ENCODE measurements at places on chromosomes 7 and 10.
A peak's percentile ranks its signal among the peaks of the same experiment; 100 is the strongest.

DNA sequence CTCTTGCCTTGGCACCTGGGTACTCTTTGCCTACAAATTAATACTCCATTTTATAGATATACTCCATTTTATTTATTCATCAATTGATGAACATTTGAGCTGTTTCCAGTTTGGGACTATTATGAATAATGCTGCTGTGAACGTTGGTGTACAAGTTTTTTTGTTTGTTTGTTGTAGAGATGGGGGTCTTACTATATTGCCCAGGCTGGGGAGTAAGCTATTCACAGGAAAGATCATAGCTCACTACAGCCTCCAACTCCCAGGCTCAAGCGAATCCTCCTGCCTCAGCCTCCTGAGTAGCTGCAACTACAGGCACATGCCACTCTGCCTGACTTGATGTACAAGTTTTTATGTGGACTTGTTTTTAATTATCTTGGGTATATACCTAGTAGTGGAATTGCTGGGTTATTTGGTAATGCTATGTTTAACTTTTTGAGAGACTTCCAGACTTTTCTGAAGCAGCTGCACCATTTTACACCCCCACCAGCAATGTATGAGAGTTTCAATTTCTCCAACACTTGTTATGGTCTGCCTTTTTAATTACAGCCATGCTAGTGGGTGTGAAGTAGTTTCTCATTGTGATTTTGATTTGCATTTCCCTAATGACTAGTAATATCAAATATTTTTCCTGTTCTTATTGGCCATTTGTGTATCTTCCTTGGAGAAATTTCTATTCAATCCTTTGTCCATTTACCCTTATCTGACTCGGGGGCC is 15.9 kb downstream of the WBP1L start:
- no peak for DNase-seq

DNA sequence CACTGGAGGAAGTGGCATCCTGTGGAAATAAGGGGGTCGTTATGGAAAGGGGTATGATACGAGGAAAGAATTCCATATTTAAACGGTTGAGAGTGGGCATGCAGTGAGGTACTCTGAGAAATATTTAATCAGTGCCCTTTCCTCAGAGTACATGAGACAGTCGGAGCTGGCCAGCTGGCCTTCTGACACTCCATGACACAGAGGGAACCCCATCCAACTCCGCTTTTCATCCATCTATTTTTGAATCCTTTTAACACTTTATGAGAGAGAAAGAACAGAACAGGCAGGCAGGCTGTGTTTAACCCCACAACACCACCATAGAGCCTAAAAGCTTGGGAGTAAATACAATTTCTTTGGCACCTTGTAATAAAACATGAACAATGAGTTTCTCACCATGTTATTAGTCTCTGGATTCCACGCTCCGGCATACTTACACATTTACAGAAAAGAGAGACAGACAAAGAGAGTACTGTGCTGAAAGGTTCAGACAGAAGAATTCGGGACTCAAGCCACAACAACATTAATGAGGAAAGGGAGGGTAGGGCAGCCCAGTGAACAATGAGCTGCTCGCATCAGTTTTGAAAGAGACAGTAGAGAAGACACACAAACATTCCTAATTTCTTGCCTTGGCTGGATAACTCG is 124.2 kb upstream of the PDLIM1 start:
- DNase-seq, result peak; percentile 13

DNA sequence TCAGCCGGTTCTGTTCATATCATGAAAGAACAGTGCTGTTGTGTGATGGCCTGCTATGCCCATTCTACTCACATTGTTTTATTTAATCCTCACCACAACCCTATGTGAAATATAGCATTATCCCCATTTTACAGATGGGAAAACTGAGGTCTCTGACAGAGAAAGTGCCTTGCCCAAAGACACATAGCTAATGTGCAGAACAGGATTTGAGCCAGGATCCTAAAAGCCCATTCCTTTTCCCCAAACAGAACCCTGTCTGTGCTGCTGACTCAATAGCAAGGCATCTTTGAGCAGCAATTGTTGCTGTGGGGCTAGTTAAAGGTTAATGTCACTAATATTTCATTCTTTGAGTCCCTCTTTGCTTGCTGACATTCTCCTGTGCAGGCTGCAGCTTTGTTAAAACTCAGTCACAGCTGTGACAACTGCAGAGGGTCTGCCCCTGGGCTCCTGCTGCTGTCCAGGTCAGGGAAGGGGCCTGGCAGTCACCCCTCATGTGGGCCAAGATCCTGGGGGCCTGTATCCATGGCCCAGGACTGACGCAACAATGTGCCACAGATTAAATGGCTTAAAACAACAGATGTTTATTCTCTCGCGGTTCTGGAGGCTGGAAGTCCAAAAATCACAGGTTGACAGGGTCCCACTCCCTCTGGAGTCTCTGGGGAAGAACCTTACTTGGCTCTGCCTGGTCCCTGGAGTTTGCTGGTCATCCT is 40.4 kb downstream of the AFAP1L2 start:
- DNase-seq, result no peak

DNA sequence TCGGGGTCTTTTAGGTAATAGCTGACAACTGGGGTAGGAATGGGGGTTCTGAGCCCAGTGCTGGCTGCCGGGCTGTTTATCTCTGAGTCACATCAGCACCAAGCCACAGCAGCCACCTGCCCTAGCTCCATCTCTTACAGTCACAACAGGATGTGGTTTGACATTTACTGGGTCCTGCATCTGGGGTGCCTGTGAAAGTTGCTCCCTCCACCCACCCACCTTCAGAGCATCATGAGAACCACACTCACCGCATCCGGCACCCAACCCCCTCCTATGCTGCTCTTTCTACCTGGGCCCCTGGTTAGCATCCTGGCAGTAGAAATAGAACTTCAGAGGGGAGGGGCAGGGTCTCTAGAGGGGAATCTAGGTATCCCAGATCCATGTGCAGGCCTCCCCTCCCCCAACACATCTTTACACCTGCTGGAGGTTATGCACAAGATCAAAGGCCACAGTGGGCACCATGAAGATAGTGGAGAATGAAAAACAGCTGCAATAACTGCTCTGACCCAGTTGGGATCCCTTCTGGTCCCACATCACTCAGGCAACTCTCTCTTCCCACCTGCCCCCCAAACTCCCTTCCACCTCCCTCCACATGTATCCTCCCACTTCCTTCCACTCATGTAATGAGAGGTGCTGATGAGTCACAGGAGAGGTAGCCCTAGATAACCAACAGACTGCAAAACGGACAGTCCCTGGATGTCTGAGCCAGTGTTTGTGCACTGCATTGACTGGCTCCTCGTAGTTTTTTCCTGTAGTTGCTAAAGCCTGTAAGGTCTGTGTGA is 38.2 kb downstream of the PRSS2 start:
- no peak for DNase-seq

GRCh38 chr10:122510326-122510725 is 49.0 kb downstream of the HTRA1 start:
- DNase-seq, result no peak

GRCh38 chr7:42057331-42057730 is 179.7 kb downstream of the GLI3 start:
- no peak for DNase-seq

DNA sequence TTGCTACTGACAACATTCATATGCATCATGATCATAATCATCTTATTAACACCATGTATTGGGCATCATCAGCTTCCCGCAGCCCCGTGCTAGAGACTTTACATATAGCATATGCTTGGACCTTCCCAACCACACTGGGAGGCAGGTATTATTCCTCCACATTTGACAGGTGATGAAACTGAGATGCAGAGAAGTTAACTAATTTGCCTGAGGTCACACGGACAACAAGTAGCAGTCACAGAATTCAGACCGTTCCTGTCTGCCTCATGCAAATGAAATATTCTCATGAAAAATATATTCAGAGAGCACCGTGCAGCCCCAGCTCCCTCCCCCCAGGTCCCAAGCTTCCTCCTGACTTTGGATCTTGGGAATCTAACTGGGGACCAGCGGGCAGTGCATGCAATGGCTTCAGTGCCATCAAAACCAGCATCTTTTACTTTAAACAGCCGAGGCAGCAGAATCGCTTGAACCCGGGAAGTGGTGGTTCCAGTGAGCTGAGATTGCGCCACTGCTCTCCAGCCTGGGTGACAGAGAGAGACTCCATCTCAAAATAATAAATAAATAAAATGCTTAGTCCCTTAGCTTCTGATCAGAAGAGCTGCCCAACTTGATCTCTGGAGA is 112.2 kb upstream of the GPR26 start:
- DNase-seq, result no peak

DNA sequence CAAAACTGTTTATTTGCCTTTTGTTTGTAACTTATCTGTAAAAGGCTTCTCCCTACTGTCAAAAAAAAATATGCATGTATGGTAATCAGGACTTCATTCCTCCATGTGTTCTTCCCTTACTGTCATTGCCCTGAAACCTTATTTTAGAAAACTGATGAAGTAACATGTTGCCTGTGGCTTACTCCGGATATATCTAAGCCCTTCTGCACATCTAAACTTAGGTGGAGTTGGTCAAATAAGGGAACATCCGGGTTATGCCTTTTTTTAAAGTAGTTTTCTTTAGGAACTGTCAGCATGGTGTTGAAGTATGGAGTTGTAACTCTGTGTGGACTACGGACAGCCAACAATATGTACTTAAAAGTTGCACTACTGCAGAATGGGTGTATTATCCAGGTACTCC is 6.2 kb downstream of the SAR1A start:
- DNase-seq, result no peak

GRCh38 chr10:11576092-11576809 is 35.2 kb downstream of the USP6NL start:
- DNase-seq, result no peak

GRCh38 chr10:580778-581177 is 108.7 kb downstream of the DIP2C start:
- DNase-seq, result no peak

- no peak for DNase-seq
Measured at GRCh38 chr10:95536894-95537541, 24.2 kb downstream of the SORBS1 start.

DNA sequence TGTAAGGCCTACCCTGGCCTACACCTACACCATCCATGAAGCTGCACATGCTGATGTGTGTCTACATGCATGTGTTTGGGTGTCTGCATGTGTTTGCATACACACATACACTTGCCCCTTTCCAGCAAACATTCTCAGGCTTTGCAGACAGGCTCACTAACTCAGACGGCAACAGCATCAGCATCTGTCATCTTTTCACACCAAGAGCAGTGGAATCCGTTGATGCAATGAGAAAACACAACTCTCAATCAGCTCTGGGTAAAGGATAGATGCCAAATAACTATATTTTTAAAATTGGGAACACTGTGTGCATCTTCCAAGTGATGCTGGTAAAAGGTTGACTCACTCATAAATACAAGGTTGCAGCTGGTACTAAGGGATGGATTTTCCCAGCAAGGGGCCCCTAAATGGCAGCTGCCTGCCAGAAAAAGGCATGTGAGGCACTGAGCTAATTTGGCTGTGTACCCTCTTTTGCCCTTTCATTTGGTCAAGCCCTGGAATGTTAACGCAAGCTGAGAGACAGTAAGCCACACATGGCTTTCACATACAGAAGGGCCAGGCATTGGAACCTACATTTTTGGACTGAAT is 296.3 kb upstream of the NPSR1 start:
- no peak for DNase-seq

Data from nucleus accumbens (tissue), 56 donors.